ENCODE measurements at places on chromosomes 7 and 10. TPM values are rescaled to one million over a fixed set of nuclear protein-coding genes. Genes with fewer than 3 reads are reported as not detected.

Gene SYCE1
- not detected for total RNA-seq

Gene NME8
- total RNA-seq = not detected

Gene GPC2
- 1.2 TPM for total RNA-seq

Gene PLXDC2
- 6.9 TPM for total RNA-seq

Gene PPP1R3C
- total RNA-seq = 45.8 TPM

Gene LIPK
- not detected for total RNA-seq

Gene CDH23
- 0.12 TPM for total RNA-seq

Gene COL17A1
- total RNA-seq = 0.33 TPM

Gene NUPR2
- not detected for total RNA-seq

Gene RHOBTB1
- 16.4 TPM for total RNA-seq

Gene SLC26A5
- total RNA-seq = not detected

Gene ASIC3
- total RNA-seq = under 0.01 TPM

Gene WNT2
- 3.6 TPM for total RNA-seq

Gene MPP7
- total RNA-seq = 0.33 TPM

Gene EXOC6
- 10.1 TPM for total RNA-seq

Gene TDRD1
- total RNA-seq = 0.62 TPM

Gene C10orf90
- total RNA-seq = not detected

Gene C7orf57
- total RNA-seq = not detected

Gene PDZD7
- total RNA-seq = 1.4 TPM

Gene OR2A12
- total RNA-seq = not detected

Gene TMEM176B
- total RNA-seq = not detected

Gene LGI1
- not detected for total RNA-seq

Gene AHCYL2
- 7.3 TPM for total RNA-seq

Gene SMO
- total RNA-seq = 29.2 TPM

Gene SKIDA1
- total RNA-seq = 1.1 TPM

Gene ARHGAP12
- total RNA-seq = 70.7 TPM

Gene TRIM74
- total RNA-seq = not detected

Gene LIPN
- not detected for total RNA-seq

Gene ETV1
- 17.2 TPM for total RNA-seq

Gene ZNF775
- 7.5 TPM for total RNA-seq

Gene CPA1
- total RNA-seq = not detected

Gene NOC3L
- total RNA-seq = 60.1 TPM

Gene HMX2
- not detected for total RNA-seq

Gene AGAP5
- 2.7 TPM for total RNA-seq

Gene ATAD1
- 48.4 TPM for total RNA-seq

Gene HTR5A
- total RNA-seq = not detected

Gene NAT16
- under 0.01 TPM for total RNA-seq

Gene NPFFR1
- total RNA-seq = not detected

Gene IDI2
- total RNA-seq = not detected

Gene TMEM196
- not detected for total RNA-seq

Gene EDRF1
- 26.7 TPM for total RNA-seq

Gene PAPOLB
- total RNA-seq = 0.12 TPM

Gene AKR1E2
- 24.9 TPM for total RNA-seq

Gene ZNF804B
- not detected for total RNA-seq

Gene MUC12
- total RNA-seq = 0.44 TPM

Gene TSPAN33
- 0.11 TPM for total RNA-seq

Gene THSD7A
- total RNA-seq = 0.50 TPM

Gene PTER
- 9.1 TPM for total RNA-seq

Gene FAM131B
- total RNA-seq = 2.3 TPM

Gene OPN4
- not detected for total RNA-seq

Gene GNAI1
- 56.4 TPM for total RNA-seq

Gene NPTX2
- 0.12 TPM for total RNA-seq
